ENCODE measurements at places on chromosomes 13 and 19.

DNA sequence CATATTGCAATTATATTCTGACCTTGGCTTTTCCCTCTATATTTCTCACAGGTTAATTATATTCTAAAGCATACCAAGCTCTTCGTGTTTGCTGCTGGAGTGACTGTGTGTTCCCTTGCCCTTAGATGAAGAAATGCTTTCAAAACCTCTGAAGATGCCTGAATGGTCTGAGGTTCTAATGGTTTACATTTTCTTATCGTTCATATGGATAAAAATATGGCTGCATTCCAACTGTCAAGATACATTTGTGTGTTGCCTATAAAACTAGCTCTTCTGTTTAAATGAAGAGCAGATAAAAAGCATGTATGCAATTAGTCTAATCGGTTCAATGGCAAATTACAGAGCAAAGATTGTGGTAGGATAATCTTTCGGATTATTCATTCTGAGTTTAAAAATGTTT lies 68.4 kb upstream of the ANKRD10 start:
- DNase-seq, result no peak

GRCh38 chr13:59442944-59443486 lies 720.7 kb downstream of the DIAPH3 start:
- no peak for DNase-seq

- no peak for DNase-seq
Observed at GRCh38 chr19:47506459-47506858, 8.4 kb downstream of the NAPA start.

GRCh38 chr19:55694241-55694655 lies 19.2 kb downstream of the EPN1 start:
- DNase-seq, result no peak

DNA sequence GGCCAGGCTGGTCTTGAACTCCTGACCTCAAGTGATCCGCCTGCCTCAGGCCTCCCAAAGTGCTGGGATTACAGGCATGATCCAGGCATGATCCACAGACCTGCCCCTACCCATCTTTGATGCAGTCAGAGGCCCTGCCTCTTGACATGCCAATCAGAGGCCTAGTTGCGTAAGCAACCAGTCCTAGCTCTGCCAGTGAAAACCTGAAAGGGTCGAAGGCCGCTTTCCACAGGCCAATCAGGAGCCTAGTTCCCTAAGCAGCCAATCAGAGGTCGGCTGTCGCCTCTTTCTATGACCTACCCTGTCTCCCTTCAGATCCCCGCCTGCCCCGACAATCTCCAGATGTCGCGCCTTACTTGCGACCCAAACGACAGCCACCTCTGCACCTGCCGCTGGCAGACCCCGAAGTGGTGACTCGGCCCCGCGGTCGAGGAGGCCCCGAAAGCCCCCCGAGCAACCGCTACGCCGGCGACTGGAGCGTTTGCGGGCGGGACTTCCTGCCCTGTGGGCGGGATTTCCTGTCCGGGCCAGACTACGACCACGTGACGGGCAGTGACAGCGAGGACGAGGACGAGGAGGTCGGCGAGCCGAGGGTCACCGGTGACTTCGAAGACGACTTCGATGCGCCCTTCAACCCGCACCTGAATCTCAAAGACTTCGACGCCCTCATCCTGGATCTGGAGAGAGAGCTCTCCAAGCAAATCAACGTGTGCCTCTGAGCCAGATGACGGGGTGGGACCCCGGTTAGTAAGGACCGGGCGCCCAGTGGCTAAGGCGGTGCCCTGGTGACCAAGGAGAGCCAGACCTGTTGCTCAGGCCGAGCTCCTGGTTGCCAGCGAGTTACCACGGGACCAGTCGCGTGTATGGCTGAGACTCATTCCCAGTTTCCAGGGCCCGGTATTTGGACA lies 6.3 kb downstream of the SYDE1 start:
- no peak for DNase-seq

All from cardiac muscle cell (in vitro differentiated cells and primary cell).